ENCODE measurements at places on chromosomes 7 and 10. TPM values are rescaled to one million over a fixed set of nuclear protein-coding genes. Genes with fewer than 3 reads are reported as not detected.

Gene OTUD1
- 16.4 TPM for polyA plus RNA-seq

Gene EPHA1
- polyA plus RNA-seq = 0.80 TPM

Gene PDK4
- polyA plus RNA-seq = not detected

Gene BHLHA15
- 5.3 TPM for polyA plus RNA-seq

Gene ABLIM1
- 115 TPM for polyA plus RNA-seq

Gene ANLN
- polyA plus RNA-seq = not detected

Data from IgD-negative memory B cell (primary cell).